ENCODE measurements at places on chromosomes 16 and 17. TPM values are rescaled to one million over a fixed set of nuclear protein-coding genes. Genes with fewer than 3 reads are reported as not detected.

- H3K27me3 ChIP-seq = no peaks in the 10 kb centered on the region
- peak overlapping the region; percentile 90 for H3K4me3 ChIP-seq
- H3K27ac ChIP-seq = peak overlapping the region; percentile 97
- peaks cover 45% of the 10 kb centered on the region for H3K36me3 ChIP-seq
- no peak for DNase-seq
These were observed 11.9 kb downstream of the ZNF629 start for GRCh38 chr16:30775131-30775391.

GRCh38 chr17:81333616-81334368, 38.7 kb upstream of the SLC38A10 start:
- peaks cover 4% of the 10 kb centered on the region for H3K27me3 ChIP-seq
- H3K4me3 ChIP-seq = no peak overlapping the region
- no peaks in the 10 kb centered on the region for H3K36me3 ChIP-seq
- DNase-seq = no peak
- peaks cover 37% of the 10 kb centered on the region for H3K4me1 ChIP-seq

DNA sequence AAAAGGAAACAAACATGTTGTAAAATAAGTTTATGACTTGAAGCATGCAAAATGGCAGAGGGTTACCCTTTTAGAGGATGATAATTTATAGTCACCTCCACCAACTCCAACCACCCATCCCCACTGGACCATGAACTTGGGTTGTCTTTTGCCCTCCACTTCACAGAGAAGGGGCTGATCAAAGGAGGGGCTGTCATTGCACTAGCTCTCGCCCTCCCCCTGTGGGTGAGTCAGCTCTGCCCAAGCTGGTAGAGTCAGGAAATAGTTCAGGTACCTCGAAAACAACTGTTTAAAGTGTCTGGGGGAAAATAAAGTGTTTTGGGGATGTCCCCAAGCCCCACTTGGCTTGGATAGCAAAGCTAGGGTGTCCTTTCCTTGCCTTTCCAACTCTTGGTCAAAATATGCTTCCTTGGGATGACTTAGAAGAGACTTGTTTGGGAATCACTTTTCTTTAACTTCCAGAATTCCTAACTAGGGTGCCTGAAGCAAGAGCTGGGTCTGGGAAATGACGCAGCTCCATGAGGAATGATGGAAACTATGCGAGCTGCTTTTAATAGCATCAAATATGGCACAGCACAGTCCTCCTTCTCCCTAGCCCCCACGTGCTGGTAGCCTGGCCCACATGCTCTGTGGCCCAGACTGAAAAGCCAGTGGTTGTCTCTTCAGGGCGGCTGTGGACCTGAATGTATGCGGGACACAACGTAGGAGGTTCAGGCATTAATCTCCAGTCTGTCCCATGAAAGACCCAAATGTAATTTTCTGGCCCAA, 40.7 kb downstream of the TBX4 start:
- no peak overlapping the region for H3K27ac ChIP-seq
- peaks cover 10% of the 10 kb centered on the region for H3K27me3 ChIP-seq
- no peaks in the 10 kb centered on the region for H3K4me1 ChIP-seq
- no peaks in the 10 kb centered on the region for H3K36me3 ChIP-seq

DNA sequence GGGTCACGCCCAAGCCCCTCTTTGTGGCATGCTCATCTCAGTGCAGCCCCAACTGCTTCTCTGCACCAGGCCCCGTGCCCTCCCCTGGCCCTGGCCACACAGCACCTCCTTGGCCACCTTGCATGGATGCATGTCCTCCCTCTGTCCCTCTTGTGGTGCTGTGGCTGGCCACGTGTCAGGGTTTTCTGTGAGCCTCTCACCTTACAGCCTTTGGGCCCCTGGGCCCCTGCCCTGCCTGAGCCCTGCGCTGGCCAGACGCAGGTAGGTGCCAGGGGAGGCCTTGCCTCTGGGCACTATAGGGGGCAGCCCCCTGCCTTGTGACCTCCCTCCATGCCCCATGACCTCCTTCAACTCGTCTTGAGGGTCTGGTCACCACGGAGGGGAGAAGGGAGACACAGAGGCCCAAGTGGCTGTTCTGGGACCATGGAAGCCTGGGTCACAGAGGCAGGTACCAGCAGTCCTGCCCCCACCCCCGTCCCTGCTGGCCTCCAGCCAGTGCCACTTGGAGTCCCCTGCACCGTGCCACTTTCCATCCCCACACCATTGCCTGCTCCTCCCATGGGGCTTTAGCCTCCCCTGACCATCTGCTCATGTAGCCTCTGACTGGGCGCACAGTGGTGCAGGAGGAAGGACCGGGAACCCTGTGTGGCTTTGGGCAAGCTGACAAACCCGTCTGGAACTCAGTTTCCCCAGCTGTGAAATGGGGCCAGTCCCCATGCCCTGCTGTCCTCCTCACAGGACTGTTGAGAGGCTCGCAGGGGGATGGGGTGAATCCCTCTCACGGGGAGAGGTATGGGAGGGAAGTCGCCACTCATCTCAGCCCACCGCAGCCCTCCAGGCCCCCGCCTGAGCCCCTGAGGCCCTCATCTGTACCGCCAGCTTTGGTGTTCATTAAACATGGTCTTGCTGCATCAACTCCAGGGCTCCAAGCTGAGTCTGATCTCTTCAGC, 11.5 kb upstream of the ATP6V0C start:
- H3K4me3 ChIP-seq = peak overlapping the region; percentile 51
- H3K27me3 ChIP-seq = no peaks in the 10 kb centered on the region
- H3K27ac ChIP-seq = peak overlapping the region; percentile 65

DNA sequence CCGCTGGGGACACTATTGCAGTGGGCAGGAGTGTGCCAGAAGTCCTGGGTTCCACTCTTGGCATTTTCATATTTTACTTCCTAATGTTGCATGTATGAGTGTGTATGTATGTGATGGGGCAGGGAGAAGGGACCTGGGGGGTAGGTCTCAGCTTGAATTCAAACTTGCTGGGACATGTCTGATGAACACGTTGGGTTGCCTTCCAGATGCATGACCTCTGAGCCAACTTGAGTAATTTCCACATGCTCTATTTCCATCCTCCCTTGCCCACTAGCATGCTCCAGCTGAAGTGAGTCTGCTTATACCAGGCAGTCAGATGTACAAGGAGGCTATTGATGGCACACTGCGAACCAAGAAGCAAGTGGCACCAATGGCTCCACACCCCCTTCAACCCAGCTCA, 32.9 kb upstream of the SRSF1 start:
- H3K36me3 ChIP-seq = no peaks in the 10 kb centered on the region
- peaks cover 34% of the 10 kb centered on the region for H3K27me3 ChIP-seq
- H3K4me3 ChIP-seq = no peak overlapping the region
- H3K27ac ChIP-seq = no peak overlapping the region

ACOX1 gene
- 76.4 TPM for total RNA-seq

- H3K36me3 ChIP-seq = no peaks in the 10 kb centered on the region
- H3K27ac ChIP-seq = no peak overlapping the region
- no peaks in the 10 kb centered on the region for H3K4me1 ChIP-seq
- DNase-seq = no peak
- H3K27me3 ChIP-seq = peaks cover 9% of the 10 kb centered on the region
These were observed 81.2 kb downstream of the USP22 start for GRCh38 chr17:20961586-20961985.

GRCh38 chr16:86664522-86665318, 86.4 kb downstream of the FOXL1 start:
- H3K4me1 ChIP-seq = peaks cover 34% of the 10 kb centered on the region
- H3K27me3 ChIP-seq = peaks cover 70% of the 10 kb centered on the region
- no peak for DNase-seq

GRCh38 chr17:56144223-56144622, 9.1 kb upstream of the ANKFN1 start:
- H3K27ac ChIP-seq = no peak overlapping the region
- H3K36me3 ChIP-seq = no peaks in the 10 kb centered on the region
- no peaks in the 10 kb centered on the region for H3K4me1 ChIP-seq
- DNase-seq = no peak
- H3K27me3 ChIP-seq = peaks cover 27% of the 10 kb centered on the region

GRCh38 chr17:33523577-33523981, 230.5 kb upstream of the ASIC2 start:
- H3K27ac ChIP-seq = no peak overlapping the region
- no peak for DNase-seq
- H3K27me3 ChIP-seq = peaks cover 59% of the 10 kb centered on the region
- no peaks in the 10 kb centered on the region for H3K36me3 ChIP-seq

DNA sequence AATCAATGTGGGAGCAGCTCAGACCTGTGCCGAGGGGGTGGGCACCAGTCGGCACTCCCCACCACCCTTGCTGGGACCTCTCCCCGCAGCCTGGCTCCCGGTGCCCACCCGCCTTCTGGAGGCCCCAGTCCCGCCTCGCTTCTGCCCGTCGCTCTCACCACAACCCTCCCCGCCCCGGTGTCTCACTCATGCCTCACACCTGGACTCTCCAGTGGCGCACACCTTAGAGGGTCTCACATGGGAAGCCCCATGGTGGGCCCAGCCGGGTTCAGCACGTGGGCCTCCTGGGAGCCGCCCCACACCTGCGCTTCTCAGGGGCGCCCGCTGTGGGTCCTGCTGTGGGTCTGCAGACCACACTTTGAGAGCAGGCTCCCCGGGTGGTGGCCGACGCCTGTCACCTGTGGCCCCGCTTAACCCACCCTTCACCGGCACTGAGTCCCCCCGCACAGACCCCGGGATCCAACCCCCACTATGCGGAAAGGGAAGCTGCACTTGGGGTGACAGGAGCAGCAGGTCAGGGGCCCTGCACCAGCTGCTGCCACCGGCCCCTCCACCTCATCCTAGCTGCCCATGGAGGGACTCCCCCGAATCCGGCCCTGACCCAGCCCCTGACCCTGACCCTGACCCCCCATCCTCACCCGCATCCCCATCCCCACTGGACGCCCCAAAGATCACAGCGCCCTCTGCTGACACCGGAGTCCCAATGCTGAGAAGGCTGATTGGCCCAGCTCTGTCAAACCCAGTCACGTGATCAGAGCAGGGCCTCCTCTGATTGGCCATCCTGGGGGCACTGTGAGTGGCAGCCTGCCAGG, 27.4 kb upstream of the SLC38A10 start:
- no peak for DNase-seq
- no peak overlapping the region for H3K4me3 ChIP-seq
- H3K27ac ChIP-seq = no peak overlapping the region
- no peaks in the 10 kb centered on the region for H3K27me3 ChIP-seq

DNA sequence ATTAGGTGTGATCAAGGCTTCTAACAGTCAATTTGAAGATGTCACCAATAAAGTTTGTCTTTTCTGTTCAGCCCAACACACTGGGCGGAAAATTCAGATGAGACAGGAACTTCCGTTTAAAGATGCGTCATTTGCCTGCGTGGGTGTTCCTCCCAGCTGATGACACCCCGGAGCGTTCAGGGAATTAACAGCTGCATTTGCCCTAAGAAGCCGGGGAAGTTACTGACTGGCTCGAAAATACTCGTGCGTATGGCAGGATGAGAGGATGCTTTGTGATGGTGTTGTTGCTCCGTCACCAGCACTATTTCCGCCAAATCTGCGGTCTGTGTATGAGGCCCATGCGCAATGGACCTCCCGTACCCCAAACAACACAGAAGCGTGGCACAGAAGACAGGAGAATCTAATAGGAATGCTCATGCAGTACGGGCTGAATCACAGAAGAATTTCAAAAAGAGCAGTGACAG, 11.9 kb upstream of the PVALEF start:
- H3K27me3 ChIP-seq = no peaks in the 10 kb centered on the region
- H3K4me3 ChIP-seq = no peak overlapping the region
- H3K27ac ChIP-seq = no peak overlapping the region
- no peaks in the 10 kb centered on the region for H3K36me3 ChIP-seq

GPR139 gene
- not detected for total RNA-seq

- no peak for DNase-seq
- H3K4me3 ChIP-seq = peak overlapping the region; percentile 18
- peaks cover 61% of the 10 kb centered on the region for H3K36me3 ChIP-seq
- peak overlapping the region; percentile 96 for H3K27ac ChIP-seq
These were observed 7.8 kb downstream of the HIC1 start for GRCh38 chr17:2062571-2063183.

DNA sequence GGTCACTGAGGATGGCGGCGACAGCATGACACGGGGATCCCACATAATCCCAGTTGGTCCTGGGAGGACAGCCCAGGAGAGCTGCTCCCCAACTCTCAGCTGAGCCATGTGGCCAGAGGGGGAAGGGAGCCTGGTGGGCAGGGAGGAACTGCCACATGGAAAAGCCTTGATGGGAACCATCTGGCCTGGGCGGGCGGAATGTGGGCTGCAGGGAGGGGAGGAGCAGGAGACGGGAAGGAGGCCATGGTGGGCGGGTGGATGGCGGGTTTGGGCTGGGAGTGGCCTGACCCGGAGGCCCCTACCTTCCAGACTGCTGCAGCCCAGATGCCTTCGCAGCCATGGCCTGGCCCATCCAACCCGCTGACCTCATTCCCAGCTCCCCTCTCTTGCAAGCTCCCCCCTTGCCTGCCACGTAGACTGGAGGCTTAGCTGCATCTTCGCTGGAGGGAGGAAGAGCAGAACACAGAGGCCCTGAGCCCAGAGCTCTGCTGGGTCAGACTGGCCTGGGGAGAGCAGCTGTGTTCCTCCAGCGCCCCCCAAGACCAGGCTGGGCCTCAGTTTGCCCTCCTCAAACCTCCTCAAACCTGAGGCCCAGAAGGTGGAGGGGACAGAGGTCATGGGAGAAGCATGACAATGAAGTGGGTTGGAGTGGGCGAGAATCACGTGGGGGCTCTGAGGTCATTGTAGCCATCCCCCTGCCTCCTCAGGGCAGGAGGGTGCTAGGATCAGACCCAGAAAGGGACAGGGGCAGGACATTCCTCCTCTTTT, 8.2 kb upstream of the COL1A1 start:
- no peak overlapping the region for H3K4me3 ChIP-seq
- peaks cover 67% of the 10 kb centered on the region for H3K4me1 ChIP-seq
- no peaks in the 10 kb centered on the region for H3K36me3 ChIP-seq
- peak; percentile 90 for DNase-seq

SLX1A gene
- total RNA-seq = 7.5 TPM

TMUB2 gene
- 20.9 TPM for total RNA-seq

DNA sequence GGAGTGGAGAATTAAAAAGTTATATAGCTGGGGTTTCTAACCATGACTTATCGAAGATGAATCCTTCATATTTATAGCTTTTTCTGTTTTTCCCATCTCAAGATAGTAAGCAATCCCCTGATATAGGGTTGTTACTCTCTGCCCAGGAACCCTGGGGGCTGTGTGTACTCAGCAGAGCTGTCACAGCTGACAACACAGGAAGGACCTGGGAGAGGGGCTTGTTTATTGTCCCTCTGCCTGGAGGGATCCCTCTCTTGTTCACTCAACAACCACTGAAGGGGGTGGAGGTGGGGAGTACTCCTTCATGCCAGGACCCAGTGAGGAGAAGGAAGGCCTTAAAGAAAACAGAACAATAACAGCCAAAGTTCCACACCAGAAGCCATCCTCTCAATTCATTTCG, 19.8 kb downstream of the ASIC2 start:
- no peak for DNase-seq
- H3K27ac ChIP-seq = no peak overlapping the region
- peaks cover 88% of the 10 kb centered on the region for H3K27me3 ChIP-seq
- H3K4me1 ChIP-seq = no peaks in the 10 kb centered on the region
- H3K4me3 ChIP-seq = no peak overlapping the region

TEKT5 gene
- not detected for total RNA-seq

NETO2 gene
- total RNA-seq = 4.4 TPM

DNA sequence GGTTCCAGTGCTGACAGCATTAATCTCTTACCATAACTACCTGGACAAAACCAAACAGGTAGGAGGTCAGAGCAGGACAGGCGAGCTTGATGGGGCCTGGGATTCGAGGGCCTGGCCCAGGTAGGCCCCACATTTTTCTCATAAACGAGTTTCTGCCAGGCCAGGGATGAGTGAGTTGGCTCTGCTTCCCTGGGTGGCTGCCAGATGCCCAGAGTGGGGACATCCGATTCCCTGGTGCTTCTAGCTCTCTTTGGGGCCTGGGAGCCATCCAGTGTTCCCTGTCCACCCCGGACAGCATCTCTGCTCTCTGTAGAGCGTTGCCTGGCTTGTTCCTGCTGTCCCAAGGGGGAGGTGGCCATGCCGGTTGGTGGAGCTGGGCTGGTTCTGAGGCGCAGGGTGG, 25.1 kb downstream of the TSC2 start:
- no peaks in the 10 kb centered on the region for H3K4me1 ChIP-seq

Measured in left ventricle myocardium inferior (tissue), 1 donor.